ENCODE measurements at places on chromosomes 1 and 21.

DNA sequence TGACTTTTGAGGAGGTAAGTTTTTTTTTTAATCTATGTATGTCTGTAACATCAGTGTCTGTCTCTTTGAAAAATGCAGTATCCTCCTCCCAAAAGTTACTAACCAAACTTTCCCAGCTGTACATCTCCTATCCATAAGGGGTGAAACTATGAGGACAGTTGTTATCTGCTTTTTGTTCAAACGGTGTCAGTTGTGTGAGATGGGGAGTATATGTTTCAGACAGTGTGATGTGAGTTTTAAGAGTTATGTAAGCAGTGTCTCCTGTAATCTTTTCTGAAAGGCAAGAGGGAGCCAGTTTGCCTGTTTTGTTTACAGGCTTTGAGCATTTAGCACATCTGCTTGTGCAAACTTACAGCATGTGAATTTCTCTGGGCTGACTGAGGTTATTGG is 34.8 kb upstream of the CACYBP start:
- no peak for DNase-seq

GRCh38 chr1:231986631-231987336 is 360.2 kb downstream of the DISC1 start:
- no peak for DNase-seq

GRCh38 chr1:109573785-109574184 is 25.4 kb downstream of the GNAI3 start:
- no peak for DNase-seq

GRCh38 chr1:92980732-92981647 is 19.7 kb upstream of the DIPK1A start:
- DNase-seq = no peak

GRCh38 chr1:86860020-86860419 is 53.9 kb downstream of the SELENOF start:
- DNase-seq = no peak

- no peak for DNase-seq
Observed at GRCh38 chr1:7390604-7391000, 380.5 kb upstream of the VAMP3 start.

- no peak for DNase-seq
Observed at GRCh38 chr1:229509576-229509975, 1.4 kb upstream of the NUP133 start.

GRCh38 chr1:36223381-36223995 is 755 bp upstream of the THRAP3 start:
- peak; percentile 76 for DNase-seq

GRCh38 chr1:169044296-169044695 is 62.2 kb upstream of the ATP1B1 start:
- peak; percentile 21 for DNase-seq

GRCh38 chr1:113320972-113321680 is 69.2 kb upstream of the MAGI3 start:
- DNase-seq = no peak

DNA sequence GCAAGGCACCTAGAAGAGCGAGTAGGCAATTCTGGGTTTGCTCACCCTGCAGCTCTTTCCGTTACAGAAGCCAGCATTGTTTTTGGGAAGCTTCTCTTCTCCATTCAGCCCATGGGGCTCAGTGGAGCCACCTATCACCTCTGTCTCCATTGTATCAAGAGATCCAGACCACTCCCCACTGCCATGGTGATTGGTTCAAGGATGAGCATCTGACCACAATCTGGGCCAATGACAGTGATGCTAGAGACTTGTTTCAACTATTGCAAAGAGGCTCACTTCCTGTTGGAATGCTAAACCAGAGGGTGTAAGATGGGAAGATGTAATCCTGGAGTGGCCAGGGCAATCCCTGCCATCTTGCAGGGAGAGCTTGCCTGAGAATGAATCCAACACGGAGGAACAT is 6.6 kb downstream of the SPATA21 start:
- no peak for DNase-seq

- no peak for DNase-seq
Observed at GRCh38 chr1:50106095-50106761, 2.5 kb upstream of the ELAVL4 start.

- no peak for DNase-seq
Observed at GRCh38 chr1:31501505-31501904, 74.8 kb upstream of the TINAGL1 start.

DNA sequence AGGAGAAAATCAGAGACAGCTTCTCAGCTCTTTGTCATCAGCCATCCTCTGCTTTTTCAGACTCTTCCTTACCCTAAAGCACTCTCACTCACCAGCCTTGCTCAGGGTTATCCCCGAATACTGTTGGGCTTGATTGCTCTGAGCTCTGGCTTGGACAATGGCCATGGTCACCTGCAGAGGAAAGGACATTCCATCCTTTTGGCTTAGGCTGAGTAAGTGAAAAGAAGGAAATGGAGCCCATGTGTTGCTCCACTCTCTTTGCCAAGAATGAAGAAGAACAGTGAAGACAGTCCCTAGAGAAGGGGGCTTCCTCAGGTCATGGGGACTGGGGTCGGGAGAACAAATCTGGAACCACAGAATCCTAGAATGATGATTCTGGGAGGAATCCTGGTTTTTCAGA is 2.3 kb downstream of the MTMR11 start:
- DNase-seq = no peak

GRCh38 chr21:36186081-36186480 is 29.5 kb downstream of the DOP1B start:
- DNase-seq = no peak

- DNase-seq = no peak
Observed at GRCh38 chr1:115088115-115088778, 1.1 kb downstream of the TSPAN2 start.

GRCh38 chr1:158285756-158286241 is 3.9 kb upstream of the CD1C start:
- DNase-seq = peak; percentile 37

DNA sequence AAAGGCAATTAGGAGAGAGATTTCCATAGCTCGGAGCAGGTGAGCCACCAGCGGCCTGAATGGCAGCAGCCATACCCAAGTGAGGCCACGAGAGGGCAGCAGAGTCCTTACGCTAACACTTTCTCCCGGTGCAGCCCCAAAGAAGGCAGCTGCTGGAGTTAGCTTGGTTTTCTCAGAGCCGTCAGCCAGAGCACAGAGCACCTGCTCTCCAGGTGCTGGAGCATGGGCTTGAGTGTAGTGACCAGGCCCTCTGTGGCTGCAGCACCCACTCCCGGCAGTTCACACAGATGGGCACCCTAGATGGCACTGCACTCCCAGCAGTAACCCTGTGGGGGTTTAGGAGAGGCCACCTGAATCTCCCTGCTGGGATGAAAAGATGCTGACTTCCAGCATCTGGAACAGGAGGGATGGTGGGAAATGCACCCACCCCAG is 45.8 kb downstream of the TMCC2 start:
- DNase-seq = peak; percentile 92

- DNase-seq = no peak
Observed at GRCh38 chr1:38746402-38746935, 113.1 kb downstream of the RRAGC start.

GRCh38 chr1:17136936-17137335 is 17.7 kb upstream of the PADI2 start:
- no peak for DNase-seq

DNA sequence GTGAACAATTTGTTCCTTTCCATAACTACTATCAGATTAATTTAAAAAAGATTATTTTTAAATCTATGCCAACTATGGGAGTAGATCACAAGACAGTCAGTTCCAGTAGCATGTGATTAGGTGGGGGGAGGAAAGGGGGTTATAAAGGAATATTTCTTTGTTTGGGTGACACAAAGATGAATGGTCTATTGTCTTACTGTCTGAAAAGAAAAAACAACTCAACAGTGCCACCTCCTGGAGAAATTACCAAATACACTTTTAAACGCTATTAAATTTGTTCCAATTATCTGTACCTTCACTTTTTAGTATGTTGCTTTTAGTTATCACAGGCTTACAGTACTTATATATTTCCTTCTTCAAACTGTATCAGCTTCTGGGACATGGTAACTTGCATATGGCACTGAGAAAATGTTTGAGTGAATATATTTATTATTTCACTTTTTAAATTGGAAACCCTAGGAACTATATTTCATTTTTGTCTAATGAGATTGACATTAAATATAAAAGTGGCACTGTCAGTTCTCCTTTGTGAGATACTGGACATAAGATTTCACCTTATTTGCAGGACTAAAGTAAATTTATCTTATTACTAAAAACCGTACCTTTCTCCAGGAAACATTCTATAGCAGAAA is 1.7 kb upstream of the SORT1 start:
- peak; percentile 62 for DNase-seq

GRCh38 chr1:61638911-61639605 is 85.9 kb downstream of the TM2D1 start:
- DNase-seq = no peak

GRCh38 chr1:165069829-165070228 is 286.7 kb downstream of the LMX1A start:
- DNase-seq = no peak

DNA sequence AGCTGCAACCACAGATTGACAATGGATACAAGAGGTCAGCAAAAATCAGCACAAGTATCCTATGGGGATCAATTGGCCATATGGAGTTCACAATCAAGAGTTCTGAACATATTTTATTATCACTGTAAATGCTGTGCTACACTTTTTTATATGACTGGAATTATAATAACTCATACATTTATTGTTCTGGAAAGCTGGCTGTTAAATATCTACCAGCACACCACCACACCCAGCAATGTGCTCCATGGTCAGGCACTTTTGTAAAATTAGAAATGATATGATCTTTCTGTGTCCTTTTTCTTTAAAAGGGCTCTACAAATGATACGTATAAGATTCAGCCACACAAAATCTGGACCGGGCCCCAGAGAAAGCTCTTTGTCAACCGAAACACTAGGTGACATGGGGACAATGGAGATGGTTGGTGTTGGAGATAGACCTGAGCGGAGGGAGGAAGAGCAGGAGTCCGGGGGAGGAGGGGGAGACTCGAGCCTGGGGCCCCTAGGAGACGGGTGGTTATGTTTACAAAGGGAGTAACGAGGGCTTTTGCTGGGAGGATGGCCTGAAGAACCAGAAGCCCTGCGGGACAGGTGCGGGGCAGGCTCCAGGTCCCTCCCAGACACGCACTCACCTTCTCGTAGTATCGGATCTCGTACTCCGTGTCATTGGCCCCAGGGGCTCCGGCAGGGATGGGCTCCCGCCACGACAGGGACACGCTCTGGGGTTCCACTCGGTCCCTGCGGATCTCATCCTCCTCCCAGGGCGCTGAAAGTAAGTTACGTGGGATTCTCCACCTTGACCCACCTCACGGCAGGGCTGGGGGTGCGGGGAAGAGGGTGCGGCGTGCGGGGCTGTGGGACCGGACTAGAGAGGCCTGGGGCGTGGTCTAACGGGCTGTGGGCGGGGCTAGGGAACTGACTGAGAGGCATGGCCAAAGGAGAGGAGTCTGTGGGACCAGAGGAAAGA is 30.0 kb downstream of the EPHA10 start:
- peak; percentile 56 for DNase-seq

All from GM13976 (cell line).